ENCODE measurements at places on chromosomes 1 and 21. TPM values are rescaled to one million over a fixed set of nuclear protein-coding genes. Genes with fewer than 3 reads are reported as not detected.

- no peak for DNase-seq
Observed at GRCh38 chr1:236282425-236282716, 613 bp upstream of the ERO1B start.

Gene TRIM17
- total RNA-seq: not detected

DNA sequence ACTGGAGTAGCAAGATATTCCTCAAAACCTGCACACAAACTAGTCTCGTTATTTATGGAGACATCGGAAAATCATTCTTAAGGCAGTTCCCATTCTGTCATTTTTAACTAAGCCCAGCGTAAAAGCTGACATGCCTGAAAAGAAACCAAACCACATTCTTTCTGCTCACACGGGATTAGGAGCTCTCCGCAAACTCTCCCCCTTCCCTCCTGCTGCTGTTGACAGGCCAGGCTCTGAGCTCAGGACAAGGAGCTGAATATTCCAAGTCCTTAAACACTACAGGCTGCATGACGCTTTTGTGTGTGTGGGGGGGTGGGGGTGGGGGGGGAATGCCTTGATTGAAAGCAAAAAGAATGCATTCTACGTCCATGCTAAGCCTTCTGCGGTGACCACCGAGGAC lies 5.2 kb downstream of the OLIG1 start:
- no peak for DNase-seq

- no peak for DNase-seq
Observed at GRCh38 chr1:57117753-57118152, 151.9 kb upstream of the C8B start.

DNA sequence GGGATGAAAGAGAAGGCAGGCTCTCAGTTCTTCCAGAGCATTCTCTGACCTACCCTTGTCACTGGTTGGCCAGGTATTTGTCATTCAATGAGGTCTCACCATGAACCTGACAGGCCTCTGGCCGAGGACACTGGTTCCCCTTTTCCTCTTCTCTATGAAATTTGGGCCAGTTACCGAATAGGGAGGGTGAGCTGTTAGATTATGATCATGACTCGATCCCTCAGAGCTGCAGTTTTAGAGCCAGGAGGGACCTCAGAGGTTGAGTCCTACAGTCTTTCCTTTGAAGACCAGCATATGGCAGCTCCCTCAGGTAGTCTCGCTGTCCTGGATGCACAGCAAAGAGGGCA lies 29.5 kb upstream of the CLSTN1 start:
- no peak for DNase-seq

GRCh38 chr1:224182057-224182865 lies 779 bp upstream of the DEGS1 start:
- no peak for DNase-seq

Gene F13B
- not detected for total RNA-seq

Gene KIAA1614
- 1.8 TPM for total RNA-seq

- no peak for DNase-seq
Observed at GRCh38 chr1:236066828-236067386, 2.0 kb upstream of the NID1 start.

Gene OR2T2
- total RNA-seq: not detected

DNA sequence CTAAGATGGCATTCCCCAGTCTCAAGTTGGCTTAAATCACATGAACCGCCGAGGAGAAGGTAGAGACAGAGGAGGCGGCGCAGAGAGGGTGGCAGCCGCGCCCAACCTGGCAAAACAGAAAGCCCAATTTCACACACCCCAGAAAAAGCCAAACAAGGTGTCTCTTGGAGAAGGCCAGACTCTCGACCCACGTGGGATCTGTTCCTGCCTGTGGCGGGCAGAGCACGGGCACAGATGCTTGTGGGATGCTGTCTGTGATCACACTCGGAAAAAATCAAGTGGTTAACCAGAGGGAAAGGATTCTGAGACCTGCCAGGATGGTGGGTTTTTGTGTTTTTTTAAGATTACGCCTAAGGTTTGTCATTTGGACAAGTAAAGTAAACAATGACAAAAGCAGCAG lies 80.7 kb downstream of the MRPL37 start:
- no peak for DNase-seq

DNA sequence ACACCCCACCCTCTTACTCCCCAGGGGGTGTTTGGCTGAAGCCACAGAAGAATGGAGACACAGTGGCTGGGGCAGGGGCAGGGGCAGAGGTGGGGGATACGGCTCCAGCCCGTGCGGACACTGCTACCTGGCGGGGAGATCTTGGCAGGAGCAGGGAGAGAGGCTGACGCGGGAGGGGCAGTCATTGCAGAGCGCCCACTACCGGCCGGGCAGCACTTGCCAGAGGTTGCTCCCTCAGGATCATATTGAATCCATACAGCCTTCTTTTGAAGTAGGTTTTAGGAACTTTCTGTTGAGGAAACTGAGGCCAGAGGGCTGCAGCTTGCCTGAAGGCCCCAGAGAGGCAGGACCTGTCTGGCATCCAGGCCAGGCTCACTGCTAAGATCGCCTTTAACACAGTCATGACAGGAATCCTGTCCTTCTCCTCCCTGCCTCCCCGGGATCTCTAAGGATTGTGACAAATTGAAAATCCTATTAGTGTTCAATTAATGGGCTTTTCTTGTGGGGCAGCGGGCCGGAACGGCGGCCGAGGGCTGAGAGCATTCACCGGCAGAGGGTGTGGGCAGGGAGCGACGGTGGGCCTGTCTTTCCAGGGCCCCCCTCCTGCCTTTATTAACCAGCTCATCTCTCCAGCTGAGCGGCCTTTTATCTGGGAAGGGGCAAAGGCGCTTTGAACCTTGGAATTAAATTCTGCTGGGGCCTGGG lies 65.5 kb upstream of the WNT4 start:
- DNase-seq: no peak

Gene ZNF593OS
- total RNA-seq: not detected

Gene TP73
- total RNA-seq: under 0.01 TPM

- no peak for DNase-seq
Observed at GRCh38 chr1:174157157-174157806, 2.0 kb upstream of the RABGAP1L start.

Gene MMP23B
- 0.33 TPM for total RNA-seq

DNA sequence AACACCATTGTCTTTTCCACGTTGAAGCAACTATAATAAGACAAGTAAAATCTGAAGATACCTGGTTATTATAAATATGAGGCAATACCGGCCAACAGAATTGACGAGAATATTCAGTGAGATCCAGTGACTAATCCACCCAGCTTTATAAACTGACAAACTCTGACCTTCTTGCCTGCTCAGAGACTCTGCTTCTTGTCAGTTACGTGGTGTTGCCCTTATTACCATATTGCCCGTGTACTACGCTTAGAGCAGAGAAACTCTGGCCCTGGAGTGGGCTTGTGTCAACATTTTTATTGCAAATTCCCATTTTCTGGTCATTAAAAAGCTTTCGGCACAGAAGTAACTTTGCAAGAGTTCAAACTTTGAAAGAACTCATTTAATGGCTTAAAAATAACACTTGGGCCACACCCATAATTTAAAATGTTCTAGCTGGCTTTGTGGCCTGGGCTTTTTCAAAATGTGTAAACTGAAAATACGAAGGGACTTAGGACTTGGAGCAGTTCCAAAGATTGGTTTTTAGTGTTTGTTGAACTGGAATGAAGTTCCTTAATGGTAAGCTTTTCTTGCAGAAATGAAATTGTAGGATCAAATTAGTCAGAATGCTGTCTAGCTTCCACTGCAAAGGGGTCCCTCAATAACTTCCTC lies 266.2 kb downstream of the LMO4 start:
- DNase-seq: no peak

DNA sequence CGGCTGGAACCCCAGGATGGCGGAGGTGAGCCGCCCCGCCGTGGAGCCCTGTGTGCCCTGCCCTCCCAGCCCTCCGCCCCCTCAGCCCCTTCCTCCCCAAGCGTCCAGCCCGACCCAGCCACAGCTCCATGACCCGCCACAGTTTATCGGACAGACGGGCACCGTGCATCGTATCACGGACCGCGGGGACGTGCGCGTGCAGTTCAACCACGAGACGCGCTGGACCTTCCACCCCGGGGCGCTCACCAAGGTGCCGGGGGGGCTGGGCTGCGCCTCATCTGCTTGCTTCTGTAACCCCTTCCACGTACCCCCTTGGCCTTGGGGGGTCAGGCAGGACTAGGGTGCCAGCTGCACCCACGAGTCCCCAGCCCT lies 6.6 kb upstream of the MMP23B start:
- no peak for DNase-seq

- DNase-seq: no peak
Observed at GRCh38 chr1:153232553-153232952, 15.2 kb downstream of the PRR9 start.

Measured in pulmonary artery endothelial cell (primary cell).